Naive thymus-derived CD4-positive, alpha-beta T cell (primary cell): ENCODE measurements at places on chromosomes 6 and 20. TPM values are rescaled to one million over a fixed set of nuclear protein-coding genes. Genes with fewer than 3 reads are reported as not detected.

GRCh38 chr6:35781290-35781689 is 471 bp downstream of the CLPSL1 start:
- no peaks in the 10 kb centered on the region for H3K36me3 ChIP-seq
- H3K4me3 ChIP-seq: no peak overlapping the region
- peaks cover 4% of the 10 kb centered on the region for H3K27me3 ChIP-seq

DNA sequence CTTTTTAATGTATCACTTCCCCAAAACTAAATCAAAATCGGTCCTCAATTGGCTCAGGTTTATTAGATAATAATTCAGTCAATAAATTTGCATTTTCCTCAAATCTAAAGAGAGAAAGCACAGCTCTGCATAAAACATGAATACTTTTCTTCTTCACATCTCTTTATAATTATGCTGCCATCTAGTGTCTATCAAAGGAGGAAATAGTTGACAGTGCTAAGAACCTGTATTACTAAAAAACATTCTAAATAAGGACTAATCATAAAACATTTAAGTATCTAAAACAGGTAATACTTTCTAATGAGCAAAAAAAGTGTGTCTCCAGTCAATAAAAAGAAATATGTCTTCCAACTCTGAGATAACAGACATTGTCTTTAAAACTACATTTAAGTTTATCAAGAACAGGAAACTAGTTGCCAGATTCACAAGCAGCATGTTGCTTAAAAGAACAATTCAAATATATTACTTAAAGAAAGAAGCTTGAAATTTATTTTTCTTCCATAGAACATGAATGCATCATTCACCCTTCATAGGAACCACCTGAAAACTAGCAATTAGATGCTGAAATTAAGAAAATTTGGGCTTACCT is 56.5 kb upstream of the DST start:
- H3K36me3 ChIP-seq: no peaks in the 10 kb centered on the region
- no peak overlapping the region for H3K4me3 ChIP-seq
- no peak overlapping the region for H3K27ac ChIP-seq
- H3K27me3 ChIP-seq: no peaks in the 10 kb centered on the region
- no peaks in the 10 kb centered on the region for H3K4me1 ChIP-seq

- H3K4me3 ChIP-seq: no peak overlapping the region
- H3K27ac ChIP-seq: no peak overlapping the region
- H3K36me3 ChIP-seq: no peaks in the 10 kb centered on the region
Measured at GRCh38 chr6:127946388-127946787, 45.5 kb upstream of the THEMIS start.

Gene COL9A3
- 0.59 TPM for total RNA-seq

- H3K4me3 ChIP-seq: no peak overlapping the region
- DNase-seq: no peak
- H3K36me3 ChIP-seq: no peaks in the 10 kb centered on the region
- no peaks in the 10 kb centered on the region for H3K4me1 ChIP-seq
- no peak overlapping the region for H3K27ac ChIP-seq
Measured at GRCh38 chr20:60812561-60812960, 439.5 kb upstream of the CDH4 start.
